ENCODE measurements at places on chromosomes 6 and 20.

DNA sequence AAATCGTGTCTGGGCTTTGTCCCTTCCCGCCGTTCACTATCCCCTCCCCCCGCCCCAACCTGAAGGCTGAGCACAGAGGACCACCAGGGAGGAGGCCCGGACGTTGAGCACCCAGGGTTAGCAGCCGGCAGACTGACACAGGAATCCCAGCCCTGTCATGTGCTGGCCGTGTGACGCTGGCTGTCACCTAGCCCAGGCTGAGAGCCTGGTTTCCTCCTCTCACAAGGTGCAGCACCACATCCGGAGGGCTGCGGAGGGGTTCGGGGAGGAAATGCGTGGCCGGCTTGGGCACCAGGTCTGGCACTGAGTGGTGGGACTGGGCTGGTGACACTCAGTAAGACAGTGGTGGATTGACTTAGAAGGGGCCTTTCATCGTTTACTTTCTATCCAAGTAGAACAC lies 4.6 kb upstream of the LSM14B start:
- peak; percentile 55 for DNase-seq

GRCh38 chr20:325889-326644 lies 715 bp downstream of the SOX12 start:
- no peak for DNase-seq

DNA sequence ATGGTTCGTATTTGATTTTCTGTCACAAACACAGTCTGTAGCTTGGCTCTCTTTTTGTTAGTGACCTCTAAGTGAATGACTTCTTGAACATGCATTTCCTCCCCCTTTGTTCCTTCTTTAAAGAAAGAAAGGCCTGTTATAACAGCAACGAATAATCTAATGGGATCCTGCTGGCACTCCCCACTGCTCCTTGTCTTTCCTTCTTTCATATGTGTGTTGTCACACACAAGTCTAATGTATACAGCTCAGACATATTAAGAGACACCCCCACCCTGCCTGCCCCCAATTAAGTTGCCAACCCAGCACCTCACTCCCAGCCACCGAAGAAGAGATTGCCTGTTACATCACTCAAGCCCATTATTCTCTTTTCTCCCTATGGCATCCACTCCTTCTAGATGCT lies 4.9 kb upstream of the SAMD5 start:
- DNase-seq, result no peak

DNA sequence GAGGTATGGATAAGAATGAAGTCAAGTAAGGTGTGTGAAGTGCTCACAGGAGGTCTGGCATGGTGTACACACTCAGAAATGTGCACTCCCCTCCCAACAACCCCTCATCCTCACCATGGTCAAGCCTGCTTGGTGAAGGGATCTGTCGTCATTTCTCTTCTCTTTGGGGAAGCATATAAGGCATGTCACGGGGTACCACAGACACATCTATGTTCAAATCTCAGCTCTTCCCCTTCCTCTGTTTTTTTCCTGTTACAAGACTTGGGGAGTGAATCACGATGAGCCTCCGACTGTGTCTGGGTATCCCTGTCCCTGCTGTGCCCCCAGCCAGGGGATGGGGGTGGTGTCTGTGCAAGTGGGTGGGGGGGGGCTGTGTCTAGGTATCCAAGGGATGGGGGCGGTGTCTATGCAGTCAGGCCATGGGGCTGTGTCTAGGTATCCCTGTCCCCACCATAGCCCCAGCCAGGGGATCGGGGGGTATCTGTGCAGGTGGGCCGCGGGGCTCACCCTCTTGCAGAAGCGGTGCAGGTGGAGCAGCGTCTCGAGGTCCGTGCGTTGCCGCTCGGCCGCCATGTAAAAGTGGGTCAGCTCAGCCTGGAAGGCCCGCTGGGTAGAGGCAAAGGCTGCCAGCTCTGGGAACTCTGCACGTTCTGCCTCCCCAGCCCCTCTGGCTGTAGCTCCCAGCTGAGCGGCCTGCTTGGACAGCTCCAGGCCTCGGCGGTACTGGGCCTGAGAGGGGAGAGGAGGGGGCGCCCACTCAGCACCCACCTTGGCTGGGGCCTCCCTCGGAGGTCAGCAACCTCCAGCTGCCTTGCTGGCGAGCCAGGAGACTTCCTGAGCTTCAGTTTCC lies 43.6 kb downstream of the KIAA1755 start:
- DNase-seq, result no peak

- DNase-seq, result no peak
Observed at GRCh38 chr20:36119537-36119936, 35.0 kb upstream of the EPB41L1 start.

- no peak for DNase-seq
Observed at GRCh38 chr6:156164701-156165452, 612.3 kb upstream of the ARID1B start.

GRCh38 chr6:113662688-113663333 lies 194.3 kb upstream of the MARCKS start:
- DNase-seq, result no peak

DNA sequence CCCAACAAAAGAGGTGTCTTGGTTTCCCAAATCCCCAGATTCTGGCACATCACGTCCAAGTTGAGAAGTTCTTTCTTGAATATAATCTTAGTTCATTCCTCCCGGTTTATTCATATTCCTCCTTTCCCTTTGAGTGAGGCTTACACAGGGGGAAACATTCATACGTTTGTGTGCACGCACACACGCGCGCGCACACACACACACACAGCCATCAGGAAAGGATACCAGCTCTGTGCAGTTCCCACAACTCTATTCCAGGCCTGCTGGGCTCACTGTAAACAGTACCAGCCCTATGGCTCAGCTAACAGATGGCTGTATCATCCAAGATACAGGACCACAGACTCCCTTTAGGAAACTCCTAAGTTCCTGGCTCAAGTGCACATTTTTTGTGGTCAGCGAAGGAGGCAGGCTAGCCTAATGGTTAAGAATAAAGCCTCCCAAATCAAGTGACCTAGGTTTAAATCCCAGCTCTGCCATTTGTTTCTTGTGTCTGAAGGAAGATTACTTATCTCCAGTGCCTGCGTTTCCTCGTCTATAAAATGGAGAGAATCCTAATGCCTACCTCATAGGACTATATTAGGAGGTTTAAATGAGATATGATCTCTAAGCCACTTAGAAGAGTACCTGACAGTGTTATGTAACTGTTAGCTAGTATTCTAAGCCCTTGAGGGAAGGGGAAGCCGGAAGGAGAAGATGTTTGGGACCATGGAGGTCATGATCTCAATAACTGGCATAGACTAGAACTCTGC lies 3.7 kb upstream of the TAF8 start:
- DNase-seq, result no peak

DNA sequence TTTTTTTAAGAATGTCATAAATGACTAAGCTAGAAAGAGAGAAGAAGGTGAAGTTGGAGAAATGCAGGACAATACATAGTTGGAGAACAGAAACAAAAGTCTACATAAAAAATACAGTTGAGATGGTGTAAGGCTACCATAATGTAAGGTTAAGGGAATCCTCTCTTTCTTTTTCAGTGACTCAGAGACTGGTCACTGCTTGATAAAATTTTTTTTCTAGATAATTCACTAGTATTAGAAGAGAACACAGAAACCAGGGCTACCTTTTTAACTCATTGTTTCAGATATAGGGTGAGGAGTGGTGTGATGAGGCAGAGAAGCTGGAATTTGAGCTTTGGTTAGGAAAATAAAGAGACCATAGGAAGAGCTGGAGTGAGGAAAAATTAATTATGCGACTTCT lies 18.2 kb upstream of the EDN1 start:
- no peak for DNase-seq

DNA sequence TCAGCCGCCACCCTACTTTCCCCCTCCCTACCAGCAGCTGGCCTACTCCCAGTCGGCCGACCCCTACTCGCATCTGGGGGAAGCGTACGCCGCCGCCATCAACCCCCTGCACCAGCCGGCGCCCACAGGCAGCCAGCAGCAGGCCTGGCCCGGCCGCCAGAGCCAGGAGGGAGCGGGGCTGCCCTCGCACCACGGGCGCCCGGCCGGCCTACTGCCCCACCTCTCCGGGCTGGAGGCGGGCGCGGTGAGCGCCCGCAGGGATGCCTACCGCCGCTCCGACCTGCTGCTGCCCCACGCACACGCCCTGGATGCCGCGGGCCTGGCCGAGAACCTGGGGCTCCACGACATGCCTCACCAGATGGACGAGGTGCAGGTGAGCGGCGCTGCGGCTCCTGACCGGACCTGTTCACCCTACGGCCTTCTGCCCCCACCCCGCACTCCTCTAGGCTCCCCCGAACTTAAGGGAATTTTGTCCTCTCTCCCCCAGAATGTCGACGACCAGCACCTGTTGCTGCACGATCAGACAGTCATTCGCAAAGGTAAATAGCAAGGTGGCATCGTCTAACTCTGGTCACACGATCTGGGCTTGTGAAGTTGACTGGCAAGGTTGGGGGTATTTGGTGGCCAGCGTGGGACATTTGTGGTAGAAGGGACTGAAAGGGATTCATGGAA lies 2.3 kb downstream of the TFAP2C start:
- DNase-seq, result no peak

- DNase-seq, result no peak
Observed at GRCh38 chr6:158793432-158793831, 25.7 kb downstream of the EZR start.

Measured in stimulated activated CD4-positive, alpha-beta T cell treated with anti-CD3 and anti-CD28 coated beads, Interleukin-15, amount 100 ng/mL, for 1 hour (primary cell).